AG20443 (cell line): ENCODE measurements at places on chromosomes 6 and 20.

GRCh38 chr6:163423696-163424095, 9.2 kb downstream of the QKI start:
- no peak for DNase-seq

GRCh38 chr6:81511423-81511822, 241.1 kb downstream of the TENT5A start:
- DNase-seq, result no peak

DNA sequence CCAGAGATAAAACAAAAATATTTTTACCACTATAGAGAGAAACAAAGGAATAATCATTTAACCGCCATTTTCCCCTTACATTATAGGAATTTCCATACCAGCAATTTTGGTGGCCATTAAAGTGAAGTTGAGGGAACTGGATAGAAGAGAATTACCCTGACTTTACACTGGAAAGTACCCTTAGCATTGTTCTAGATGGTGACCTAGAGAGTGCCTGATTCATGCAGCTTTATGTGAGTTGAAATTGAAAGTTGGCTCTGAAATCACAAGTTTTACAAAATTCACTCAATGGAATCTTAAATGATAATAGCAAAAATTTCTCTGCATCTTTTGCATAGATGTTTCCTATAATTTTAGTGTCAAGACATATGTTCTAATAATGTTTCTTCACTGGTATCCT, 55.7 kb upstream of the PREP start:
- no peak for DNase-seq

DNA sequence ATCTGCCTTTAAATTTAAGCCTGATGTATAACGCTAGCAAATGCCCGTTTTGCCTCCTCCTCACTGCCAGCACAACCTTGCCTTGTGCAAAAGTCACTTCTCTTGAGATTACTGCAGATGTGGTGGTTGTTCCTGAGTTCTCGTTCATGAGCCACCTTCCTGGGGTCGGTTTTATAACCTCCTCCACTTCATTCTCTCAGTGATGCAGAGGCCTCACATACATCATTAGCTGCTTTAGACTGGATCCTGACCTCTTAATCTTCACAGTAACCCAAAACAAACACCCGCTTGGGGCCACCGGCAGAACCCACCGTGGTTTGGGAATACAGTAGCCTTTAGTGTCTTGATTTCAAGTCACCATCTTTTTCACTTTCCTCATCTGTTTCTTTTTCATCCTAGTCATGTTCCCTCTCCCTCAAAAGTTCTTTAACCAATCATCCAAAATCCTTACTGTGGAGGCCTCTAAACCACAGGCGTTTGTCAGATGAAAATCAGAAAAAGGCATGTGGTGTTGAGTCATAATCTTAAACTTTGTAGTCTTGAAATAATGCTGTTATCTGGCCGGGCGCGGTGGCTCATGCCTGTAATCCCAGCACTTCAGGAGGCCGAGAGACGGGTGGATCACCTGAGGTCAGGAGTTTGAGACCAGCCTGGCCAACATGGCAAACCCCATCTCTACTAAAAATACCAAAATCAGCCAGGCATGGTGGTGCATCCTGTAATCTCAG, 430.3 kb upstream of the SOX4 start:
- peak; percentile 22 for DNase-seq
